ENCODE measurements at places on chromosomes 2 and 18.

DNA sequence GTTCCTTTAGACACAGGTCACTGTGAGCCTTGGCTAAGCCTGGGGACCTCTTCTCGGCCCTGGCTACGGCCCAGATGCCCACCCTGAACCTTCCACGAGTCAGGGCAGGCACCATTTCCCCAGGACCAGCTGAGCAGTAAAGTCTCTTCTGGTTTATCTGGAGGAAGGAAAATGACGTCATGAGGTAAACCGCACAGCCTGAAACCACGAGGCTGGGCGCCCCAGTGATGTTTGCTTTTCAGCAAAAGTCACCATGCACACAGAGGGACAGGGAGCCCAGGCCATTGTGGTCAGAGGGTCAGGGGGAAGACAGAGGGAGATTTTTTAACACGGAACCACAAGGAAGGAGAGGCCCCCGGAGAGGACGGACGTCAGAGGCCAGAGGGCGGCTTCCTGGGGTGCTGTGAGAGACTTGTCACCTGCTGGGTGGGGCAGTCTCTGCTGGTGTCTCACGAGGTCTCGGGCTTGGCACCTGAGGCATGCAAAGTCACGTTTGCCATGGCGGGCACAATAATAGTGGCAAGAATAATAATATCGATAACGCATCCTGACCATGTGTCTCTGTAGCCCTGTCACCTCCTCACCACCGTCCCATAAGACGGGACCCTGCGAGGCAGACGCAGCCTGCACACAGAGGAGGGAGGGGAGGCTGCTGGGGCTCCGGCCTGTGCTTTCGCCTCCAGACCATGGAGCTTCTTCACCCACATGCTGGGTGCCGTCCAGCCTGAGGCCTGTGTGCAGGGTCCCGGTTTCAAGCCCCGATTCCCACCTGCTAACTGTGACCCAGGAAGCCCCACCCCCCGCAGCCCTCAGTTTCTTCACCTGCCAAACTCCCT lies 33.2 kb upstream of the FOSL2 start:
- no peak overlapping the region for H3K4me3 ChIP-seq
- DNase-seq = peak; percentile 78
- peaks cover 37% of the 10 kb centered on the region for H3K4me1 ChIP-seq
- H3K27me3 ChIP-seq = no peaks in the 10 kb centered on the region

DNA sequence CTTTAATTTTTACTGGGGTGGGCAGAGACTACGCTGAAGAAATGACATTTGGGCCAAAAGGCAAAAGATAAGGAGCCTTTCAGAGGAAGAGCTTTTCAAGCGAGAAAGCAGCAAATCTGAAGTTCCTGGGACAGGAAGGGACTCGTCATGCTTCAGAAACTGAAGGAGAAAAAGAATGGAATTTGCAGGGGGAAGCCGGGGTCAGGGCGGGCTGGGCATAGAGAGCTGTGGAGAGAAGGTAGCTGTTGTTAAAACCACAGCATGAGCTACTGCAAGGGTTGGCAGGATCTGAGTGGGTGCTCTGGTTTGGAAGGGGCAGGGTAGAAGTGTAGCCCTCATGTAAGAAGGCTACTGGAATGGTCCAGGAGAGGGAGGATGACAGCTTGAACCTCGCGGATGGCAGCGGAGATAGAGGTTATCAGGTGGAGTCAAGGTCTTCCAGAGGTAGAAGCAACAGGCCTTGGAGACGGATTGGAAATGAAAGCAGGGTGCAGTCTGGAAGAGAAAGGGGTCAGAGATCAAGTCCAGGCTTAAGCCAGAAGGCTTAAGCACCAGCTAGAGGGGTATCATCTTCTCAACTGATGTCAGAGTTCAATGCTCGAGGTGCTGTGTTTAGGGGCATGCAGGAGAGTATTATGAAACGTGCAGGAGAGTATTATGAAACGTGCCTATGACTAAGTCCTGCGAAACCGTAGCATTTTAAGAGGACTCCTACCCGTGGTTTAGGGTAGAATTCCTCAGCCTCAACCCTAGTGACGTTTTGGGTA lies 18.9 kb downstream of the ATP8B1 start:
- no peak overlapping the region for H3K4me3 ChIP-seq
- peak; percentile 40 for DNase-seq
- no peaks in the 10 kb centered on the region for H3K36me3 ChIP-seq
- no peaks in the 10 kb centered on the region for H3K27me3 ChIP-seq
- H3K4me1 ChIP-seq = peaks cover 59% of the 10 kb centered on the region
- no peak overlapping the region for H3K27ac ChIP-seq

DNA sequence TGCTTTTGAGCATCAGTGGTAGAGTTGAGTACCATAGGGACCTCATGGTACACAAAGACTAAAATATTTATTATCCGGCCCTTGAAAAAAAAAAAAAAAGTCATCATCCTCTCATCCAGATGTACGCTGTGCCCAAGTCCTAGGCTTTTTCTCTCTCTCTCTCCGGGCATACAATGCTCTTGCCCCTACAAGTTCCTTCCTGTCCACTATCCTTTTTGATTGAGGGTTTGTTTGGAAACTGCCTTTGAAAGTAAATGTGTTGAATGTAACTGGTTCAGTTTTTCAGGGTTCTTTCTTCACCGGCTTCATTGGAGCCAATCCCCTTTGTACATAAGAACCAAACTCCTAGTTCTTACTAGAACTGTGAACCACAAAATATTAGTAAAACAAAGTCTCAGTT lies 130.3 kb downstream of the MGAT5 start:
- no peaks in the 10 kb centered on the region for H3K4me1 ChIP-seq
- H3K27me3 ChIP-seq = no peaks in the 10 kb centered on the region
- H3K4me3 ChIP-seq = no peak overlapping the region

GRCh38 chr2:18550433-18550832 lies 10.0 kb downstream of the RDH14 start:
- peaks cover 54% of the 10 kb centered on the region for H3K4me1 ChIP-seq
- no peak for DNase-seq
- peak overlapping the region; percentile 38 for H3K4me3 ChIP-seq

DNA sequence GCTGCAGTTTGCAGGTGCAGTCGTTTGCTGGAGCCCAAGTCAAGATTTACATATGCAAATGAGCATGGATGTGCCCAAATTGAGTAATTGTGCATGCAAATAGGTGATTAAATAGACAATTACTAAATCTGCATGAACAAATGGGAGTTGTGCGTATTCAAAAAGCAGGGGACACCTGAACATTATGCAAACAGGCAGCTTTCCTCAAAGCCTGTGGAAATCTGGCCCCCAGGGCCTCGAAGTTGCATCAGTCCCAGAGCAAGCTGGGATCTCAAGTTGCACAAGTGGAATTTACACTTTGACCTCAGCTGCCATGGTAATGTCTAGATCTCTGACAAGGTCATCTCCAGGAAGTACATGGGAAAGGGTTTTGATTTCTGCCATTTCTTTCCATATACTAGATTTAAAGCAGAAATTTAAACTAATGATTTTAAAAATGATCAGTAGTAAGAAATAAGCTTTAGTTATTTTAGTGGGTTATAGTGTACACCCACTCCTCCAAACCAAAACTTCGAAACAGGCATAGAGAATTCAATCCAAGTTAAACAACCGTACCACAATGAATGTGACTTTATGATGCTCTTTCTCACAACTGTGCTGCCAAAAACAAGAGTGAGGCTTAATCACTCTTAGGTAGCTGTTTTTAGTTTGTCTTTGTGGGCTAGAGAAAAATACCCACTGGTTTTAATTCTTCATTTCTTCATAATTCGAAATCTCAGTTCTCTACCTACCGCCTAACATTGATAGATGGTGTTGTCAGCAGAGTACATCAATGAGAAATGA lies 110.7 kb downstream of the RND3 start:
- H3K27me3 ChIP-seq = no peaks in the 10 kb centered on the region
- H3K36me3 ChIP-seq = no peaks in the 10 kb centered on the region
- peak; percentile 3 for DNase-seq
- no peaks in the 10 kb centered on the region for H3K4me1 ChIP-seq

GRCh38 chr2:71578767-71579342 lies 125.5 kb downstream of the DYSF start:
- H3K36me3 ChIP-seq = no peaks in the 10 kb centered on the region
- H3K4me3 ChIP-seq = no peak overlapping the region
- H3K27me3 ChIP-seq = no peaks in the 10 kb centered on the region

DNA sequence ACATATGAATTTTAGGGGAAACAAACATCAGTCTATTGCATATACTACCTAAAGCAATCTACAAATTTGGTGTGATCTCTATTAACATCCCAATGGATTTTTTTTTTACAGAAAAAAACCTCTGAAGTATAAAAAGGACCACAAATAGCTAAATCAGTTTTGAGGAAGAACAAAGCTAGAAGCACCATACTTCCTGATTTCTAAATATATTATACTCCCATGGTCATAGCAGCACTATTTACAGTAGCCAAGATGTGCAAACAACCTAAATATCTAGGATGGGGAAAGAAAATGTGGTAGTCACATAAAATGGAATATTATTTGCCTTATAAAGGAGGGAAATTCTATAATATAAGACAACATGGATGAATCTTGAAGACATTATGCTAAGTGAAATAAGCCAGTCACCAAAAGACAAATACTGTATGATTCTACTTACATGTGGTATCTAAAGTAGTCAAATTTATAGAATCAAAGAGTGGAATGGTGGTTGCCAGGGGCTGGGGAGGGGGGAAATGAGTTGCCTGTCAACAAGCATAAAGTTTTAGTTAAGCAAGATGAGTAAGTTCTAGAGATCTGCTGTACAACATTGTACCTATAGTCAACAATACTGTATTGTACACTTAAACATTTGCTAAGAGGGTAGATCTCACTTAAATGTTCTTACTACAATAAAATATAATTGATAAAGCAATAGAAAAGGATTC lies 17.6 kb upstream of the CASP8 start:
- peaks cover 6% of the 10 kb centered on the region for H3K36me3 ChIP-seq
- H3K27me3 ChIP-seq = no peaks in the 10 kb centered on the region
- no peaks in the 10 kb centered on the region for H3K4me1 ChIP-seq
- H3K27ac ChIP-seq = no peak overlapping the region
- no peak overlapping the region for H3K4me3 ChIP-seq

DNA sequence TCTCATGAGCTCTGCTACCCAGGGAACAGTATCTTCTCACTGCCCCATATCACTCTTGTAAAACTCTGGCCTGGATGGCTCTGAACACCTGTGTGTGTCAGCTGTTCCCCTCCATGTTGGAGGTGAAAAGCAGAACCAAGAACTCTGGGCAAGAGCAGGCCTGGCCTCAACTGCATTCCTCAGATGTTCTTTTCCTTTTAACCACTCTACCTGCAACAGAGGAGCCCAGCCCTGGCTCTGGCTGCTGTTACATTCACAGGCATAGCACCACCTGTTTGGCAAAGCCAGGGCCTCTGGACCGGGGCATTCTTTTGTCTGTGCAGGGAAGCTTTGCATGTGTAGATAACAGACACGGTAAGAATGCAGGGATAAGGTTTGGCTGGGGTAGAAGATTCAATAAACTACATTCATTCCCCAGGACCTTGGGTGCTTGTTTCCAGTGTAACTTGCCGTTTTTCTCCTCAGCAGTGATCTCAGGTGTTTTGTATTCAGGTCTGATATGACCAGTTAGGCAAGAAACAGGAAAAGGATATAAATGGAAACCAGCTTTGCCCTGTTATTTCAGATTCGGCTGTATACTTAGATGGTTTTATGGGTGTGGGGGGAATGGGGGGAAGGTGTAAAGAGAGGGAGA lies 95.1 kb downstream of the SPTBN1 start:
- peaks cover 31% of the 10 kb centered on the region for H3K4me1 ChIP-seq
- H3K36me3 ChIP-seq = no peaks in the 10 kb centered on the region
- no peaks in the 10 kb centered on the region for H3K27me3 ChIP-seq
- no peak overlapping the region for H3K4me3 ChIP-seq
- no peak for DNase-seq

DNA sequence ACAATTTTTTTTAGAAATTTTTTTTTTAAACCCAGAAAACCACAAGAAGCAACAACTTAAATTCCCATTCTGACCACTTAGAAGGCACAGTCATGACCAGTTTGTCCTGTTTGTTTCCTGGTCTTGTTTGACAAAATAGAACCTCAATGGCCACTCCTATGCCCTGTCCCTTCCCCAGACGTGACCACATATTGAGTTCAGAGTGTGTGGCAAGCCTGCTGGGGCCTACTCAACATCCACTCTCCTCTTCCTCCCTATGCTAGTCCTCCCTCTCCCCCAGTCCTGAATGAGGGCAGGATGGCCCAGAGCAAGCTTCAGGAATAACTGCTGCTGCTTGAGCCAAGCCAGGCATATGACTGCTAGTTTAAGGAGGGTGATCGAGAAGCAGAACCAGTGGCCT lies 89.6 kb downstream of the PRELID3A start:
- DNase-seq = peak; percentile 12
- H3K4me1 ChIP-seq = no peaks in the 10 kb centered on the region
- H3K36me3 ChIP-seq = 0 out of 2 replicates have a peak, but pooled peaks cover 4% of the 10 kb centered on the region
- no peak overlapping the region for H3K4me3 ChIP-seq

DNA sequence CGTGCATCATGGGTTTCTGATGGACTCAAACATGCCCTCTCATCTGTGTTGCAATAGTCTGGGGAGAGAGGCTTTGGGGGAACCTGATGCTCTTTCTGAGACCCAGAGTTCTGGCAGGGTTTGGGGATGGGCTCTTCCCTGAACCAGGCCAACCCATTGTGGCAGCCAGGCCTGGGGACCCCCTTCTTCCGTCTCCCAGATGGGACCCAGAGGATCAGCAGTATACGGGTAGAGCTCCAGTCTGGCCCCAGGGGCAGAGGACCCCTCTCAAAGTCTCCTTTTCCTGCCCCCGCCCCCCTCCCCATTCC lies 333.7 kb downstream of the DYSF start:
- H3K27me3 ChIP-seq = no peaks in the 10 kb centered on the region
- no peak overlapping the region for H3K27ac ChIP-seq
- H3K4me3 ChIP-seq = no peak overlapping the region
- no peak for DNase-seq
- H3K4me1 ChIP-seq = peaks cover 47% of the 10 kb centered on the region

DNA sequence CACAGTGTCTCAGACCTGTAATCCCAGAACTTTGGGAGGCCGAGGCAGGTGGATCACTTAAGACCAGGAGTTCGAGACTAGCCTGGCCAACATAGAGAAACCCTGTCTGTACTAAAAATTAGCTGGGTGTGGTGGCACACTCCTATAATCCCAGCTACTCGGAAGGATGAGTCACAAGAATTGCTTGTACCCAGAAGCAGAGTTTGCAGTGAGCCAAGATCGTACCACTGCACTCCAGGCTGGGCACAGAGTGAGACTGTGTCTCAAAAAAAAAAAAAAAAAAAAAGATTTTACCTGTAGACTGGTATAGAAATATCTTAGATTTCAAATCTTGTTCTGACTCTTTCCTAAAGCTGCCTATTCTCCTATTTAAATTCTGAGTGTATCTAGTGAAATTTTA lies 7.2 kb upstream of the KLHL29 start:
- DNase-seq = peak; percentile 14
- H3K27me3 ChIP-seq = no peaks in the 10 kb centered on the region
- peaks cover 18% of the 10 kb centered on the region for H3K4me1 ChIP-seq
- no peaks in the 10 kb centered on the region for H3K36me3 ChIP-seq

- peak overlapping the region; percentile 50 for H3K27ac ChIP-seq
- no peaks in the 10 kb centered on the region for H3K27me3 ChIP-seq
- H3K36me3 ChIP-seq = no peaks in the 10 kb centered on the region
- peaks cover 50% of the 10 kb centered on the region for H3K4me1 ChIP-seq
These were observed 441.3 kb downstream of the RND3 start for GRCh38 chr2:150046211-150046610.

GRCh38 chr2:215417400-215417951 lies 18.4 kb downstream of the FN1 start:
- H3K27me3 ChIP-seq = no peaks in the 10 kb centered on the region
- no peak for DNase-seq
- H3K4me3 ChIP-seq = no peak overlapping the region
- H3K27ac ChIP-seq = no peak overlapping the region
- peaks cover 15% of the 10 kb centered on the region for H3K4me1 ChIP-seq

GRCh38 chr2:86393521-86394491 lies 47.4 kb upstream of the KDM3A start:
- H3K27me3 ChIP-seq = no peaks in the 10 kb centered on the region
- peak; percentile 85 for DNase-seq
- H3K4me1 ChIP-seq = peaks cover 13% of the 10 kb centered on the region
- H3K4me3 ChIP-seq = no peak overlapping the region

- no peaks in the 10 kb centered on the region for H3K36me3 ChIP-seq
- DNase-seq = peak; percentile 67
- no peaks in the 10 kb centered on the region for H3K27me3 ChIP-seq
- H3K4me1 ChIP-seq = peaks cover 14% of the 10 kb centered on the region
These were observed 141.9 kb downstream of the ANKRD44 start for GRCh38 chr2:197168705-197169104.

All from PC-3 (cell line).